ENCODE measurements at places on chromosomes 12 and 14.

- peak; percentile 17 for DNase-seq
These were observed 142.8 kb downstream of the PAWR start for GRCh38 chr12:79547735-79548609.

DNA sequence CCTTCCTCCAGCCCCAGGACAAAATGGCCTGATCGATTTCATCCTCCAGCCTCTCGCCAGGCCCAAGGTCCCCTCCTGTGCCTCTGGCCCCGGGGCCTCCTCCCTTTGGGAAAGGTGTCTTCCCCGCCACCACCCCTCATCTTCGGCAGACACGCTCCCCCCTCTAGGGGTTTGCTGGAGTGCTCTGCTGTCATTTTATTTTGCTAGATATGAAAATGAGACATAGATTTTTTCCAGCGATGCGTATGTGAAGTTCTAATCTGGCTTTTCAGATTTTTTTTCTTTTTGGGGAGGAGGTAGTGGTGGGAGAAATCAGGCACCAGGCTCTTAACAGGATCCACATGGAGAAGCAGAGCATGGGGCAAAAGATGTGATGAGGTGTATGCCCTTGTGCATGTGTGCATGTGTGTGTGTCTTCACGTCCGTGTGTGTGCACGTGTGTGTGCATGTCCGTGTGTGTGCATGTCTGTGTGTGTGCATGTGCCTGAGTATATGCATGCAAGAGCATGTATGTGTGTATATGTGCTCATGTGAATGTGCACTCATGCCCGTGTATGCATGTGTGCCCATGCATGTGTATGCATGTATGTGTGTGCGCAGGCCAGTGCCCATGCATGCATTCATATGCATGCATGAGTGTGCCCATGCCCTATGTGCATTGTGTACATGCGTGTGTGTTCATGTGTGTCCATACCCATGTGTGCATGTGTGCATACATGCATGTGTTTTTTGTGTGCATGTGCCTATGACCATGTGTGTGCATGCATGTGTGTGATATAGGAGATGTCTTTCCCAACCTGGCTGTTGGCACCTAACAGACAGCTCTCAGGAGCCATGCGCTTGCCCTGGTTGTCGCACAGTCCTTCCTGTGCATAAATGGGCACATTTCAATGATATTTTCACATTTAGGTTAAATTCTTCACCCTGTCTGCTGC is 203.0 kb downstream of the RBM19 start:
- DNase-seq, result no peak

DNA sequence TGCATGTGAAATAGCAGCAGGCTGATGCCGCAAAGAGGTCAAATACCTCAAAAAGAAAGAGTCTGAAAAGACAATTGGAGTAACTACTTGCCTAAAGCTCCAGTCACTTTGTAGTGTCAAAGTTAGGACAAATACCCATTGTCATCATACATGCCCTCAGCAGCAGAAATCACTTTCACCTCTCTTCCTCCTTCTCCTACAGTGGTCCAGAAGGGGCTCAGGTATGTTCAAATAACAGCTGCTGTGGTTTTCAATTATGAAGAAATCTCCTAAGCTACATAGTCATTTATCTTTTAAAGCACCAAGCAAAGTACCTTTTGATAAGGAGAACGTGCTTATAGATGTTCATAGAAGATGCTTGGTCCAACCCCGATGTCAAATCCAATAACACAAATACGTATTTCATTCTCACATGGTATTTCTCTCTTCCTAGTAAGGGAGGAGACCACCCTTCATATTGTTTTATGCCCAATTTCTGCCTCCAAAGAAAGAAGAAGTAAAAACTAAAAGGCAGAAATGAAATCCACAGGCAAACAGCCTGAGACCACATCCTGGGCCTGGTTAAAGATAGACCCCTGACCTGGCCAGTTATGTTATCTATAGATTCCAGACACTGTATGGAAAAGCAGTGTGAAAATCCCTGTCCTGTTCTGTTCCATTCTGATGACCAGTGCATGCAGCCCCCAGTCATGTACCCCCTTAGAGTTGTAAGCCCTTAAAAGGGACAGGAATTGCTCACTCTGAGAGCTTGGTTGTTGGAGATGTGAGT is 23.7 kb downstream of the GYS2 start:
- no peak for DNase-seq

GRCh38 chr14:102737402-102738372 is 39.6 kb upstream of the TRAF3 start:
- no peak for DNase-seq

DNA sequence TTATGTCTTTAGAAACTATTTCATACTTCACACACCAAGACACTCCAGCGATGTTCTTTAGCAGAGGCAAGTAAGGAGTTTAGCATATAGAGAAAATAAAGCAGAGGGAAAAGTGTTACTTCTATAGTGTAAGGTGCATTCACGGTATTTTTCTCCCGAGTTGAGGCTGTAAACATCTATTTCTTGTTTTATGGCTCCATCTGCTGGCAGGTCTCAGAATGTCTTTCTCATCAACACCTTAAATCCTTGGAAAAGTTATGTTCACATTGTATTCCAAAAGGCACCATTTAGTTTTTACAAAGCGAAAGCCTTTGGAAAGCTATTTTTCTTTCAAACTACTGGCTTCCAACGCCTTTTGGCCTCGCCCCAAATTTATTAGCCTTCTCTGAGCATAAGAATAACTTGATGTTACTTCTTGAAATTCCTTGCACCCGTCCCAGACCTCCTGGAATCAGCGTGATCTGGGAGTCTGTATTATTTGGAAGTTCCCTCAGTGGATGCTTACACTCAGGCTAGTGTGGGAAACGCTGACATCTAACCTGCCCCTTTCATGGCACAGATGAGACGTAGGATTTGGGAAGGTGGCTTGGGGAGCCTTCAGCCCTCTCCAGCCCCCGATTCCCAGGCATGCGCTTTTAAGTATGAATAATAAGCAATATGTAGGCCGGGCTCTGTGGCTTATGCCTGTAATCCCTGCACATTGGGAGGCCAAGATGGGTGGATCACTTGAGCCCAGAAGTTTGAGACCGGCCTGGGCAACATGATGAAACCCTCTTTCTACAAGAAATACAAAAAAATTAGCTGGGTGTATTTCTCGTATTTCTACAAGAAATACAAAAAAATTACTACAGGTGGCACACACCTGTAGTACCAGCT is 1.9 kb upstream of the PIWIL1 start:
- DNase-seq, result peak; percentile 19

GRCh38 chr12:102992297-102992696 is 34.8 kb downstream of the ASCL1 start:
- DNase-seq, result no peak

DNA sequence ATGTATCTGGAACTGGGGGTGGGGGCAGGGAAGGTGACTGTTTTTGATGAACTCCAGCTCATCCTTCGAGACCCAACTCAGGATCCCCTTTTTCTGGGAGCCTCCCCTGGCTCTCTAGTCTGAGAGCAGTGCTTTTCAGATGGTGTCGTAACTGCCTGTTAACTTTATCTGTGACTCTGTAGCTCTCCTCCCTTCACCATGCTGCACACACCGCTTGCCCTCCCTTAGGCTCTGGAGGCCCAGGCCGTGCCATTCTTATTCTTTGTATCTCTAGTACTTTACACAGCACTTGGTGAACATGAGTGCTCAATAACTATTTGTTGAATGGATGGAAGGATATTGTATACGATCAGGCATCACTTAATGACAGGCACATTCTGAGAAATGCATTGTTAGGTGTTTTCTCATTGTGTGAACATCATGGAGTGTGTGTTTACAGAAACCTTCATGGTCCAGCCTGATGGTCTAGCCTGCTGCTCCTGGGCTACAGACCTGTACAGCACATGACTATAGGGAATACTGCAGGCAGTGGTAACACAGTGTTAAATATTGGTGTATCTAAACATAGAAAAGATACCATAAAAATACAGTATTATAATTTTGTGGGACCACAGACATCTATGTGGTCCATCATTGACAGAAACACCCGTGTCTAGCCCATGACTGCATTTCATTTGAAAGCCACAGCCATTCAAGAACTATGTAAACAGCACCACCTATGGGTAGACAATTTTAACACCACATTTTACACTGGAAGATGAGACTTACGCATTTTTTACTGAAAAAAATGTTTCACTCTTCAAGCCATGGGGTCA is 91.8 kb downstream of the EML1 start:
- DNase-seq, result no peak
